ENCODE measurements at places on chromosomes 16 and 17.

GRCh38 chr16:85302018-85302847 is 190.0 kb upstream of the CIBAR2 start:
- DNase-seq, result no peak

DNA sequence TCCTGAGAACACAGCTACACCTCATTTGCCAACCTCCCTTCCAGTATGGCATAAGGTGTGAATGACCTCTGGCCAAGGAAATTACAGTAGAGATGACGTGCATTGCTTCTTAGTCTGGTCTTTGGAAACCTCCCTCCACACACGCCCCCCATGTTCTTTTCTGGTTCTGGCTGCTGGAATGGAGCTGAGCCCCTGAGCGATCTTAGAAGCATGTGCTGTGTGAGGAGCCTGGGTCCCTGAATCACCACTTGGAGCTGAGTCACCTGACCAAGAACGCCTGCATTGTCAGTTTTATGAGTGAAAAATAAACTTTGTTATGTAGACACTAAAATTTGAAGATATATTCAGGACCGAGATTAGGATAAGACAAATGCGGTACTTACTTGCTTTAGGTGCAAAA is 51.4 kb downstream of the HS3ST3A1 start:
- no peak for DNase-seq

- DNase-seq, result no peak
These were observed 14.3 kb downstream of the PRCD start for GRCh38 chr17:76554131-76554530.

DNA sequence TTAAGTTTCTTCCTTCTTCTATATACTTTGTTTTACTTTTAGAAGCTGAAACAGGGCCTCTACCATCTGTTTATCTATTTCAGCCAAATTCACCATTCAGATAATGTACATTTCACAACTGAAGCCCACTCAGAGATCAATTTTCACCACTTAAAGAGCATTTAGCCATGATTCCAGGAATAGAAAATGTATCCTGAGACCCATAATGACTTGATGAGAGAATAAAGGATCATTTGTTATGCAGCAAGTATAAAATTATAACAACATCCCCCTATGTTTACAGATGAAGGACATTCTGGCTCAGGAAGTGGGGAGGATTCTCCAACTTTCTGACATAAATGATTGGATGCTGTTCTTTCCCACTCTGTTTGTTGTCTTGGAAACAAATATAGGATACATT is 962.1 kb upstream of the EEF2KMT start:
- DNase-seq, result no peak

- no peak for DNase-seq
These were observed 2.9 kb upstream of the NAGS start for GRCh38 chr17:44001461-44001920.

GRCh38 chr16:82358606-82359221 is 188.7 kb upstream of the MPHOSPH6 start:
- no peak for DNase-seq

DNA sequence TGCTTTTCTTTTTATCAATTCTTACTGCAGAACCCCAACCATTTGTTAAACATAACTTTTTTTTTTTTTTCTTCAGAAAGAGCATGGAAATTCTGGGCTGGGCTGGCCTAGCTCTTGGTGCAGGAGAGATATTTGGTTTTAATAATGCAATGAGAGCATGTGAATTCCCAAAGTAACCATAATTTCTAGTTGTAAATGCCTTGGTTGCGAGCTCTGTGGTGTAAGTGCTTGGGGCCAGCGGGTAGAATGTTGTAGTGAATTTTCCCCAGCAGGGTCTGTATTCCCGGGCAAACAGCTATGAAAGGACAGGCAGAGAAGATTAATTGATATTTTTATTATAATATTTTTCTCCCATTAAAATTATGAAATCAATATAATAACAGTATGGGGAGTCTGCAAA is 465.6 kb downstream of the HS3ST4 start:
- DNase-seq, result no peak

- no peak for DNase-seq
These were observed 74.2 kb upstream of the NLK start for GRCh38 chr17:27968206-27968732.

- DNase-seq, result no peak
These were observed 22.8 kb downstream of the PRKCB start for GRCh38 chr16:23858542-23858941.

DNA sequence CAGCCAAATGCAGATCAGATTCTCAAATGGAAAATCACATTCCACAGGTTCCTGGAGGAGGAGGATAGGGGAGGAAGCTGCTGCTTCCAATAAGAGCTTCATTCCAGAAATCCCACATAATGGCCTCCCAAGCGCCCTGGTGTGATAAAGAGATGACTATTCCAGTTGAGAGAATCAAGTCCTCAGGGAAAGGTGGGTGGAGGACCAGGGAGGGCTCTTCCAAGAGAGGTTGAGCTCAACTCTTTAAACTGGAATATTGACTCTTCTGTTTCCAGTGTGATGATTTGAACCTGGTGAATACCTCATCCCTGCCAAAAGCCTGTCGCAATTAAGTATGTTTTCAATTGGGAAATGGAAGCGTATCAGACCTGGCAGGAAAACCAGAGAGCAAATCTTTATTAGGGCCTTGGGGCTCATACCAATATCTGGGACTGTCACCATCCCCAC is 81.4 kb upstream of the DYNLRB2 start:
- no peak for DNase-seq

- DNase-seq, result no peak
These were observed 21.9 kb upstream of the EFCAB13 start for GRCh38 chr17:47301831-47302230.

- no peak for DNase-seq
These were observed 37.0 kb upstream of the SNN start for GRCh38 chr16:11631214-11631613.

- DNase-seq, result no peak
These were observed 74.7 kb upstream of the CA10 start for GRCh38 chr17:52233176-52233575.
